Stimulated activated CD4-positive, alpha-beta T cell treated with anti-CD3 and anti-CD28 coated beads, Interleukin-1b, Interleukin-23, amount 100 ng/mL, for 24 hours (primary cell): ENCODE measurements at places on chromosomes 5 and 9.

GRCh38 chr9:134317400-134317789 is 8.9 kb upstream of the RXRA start:
- DNase-seq: no peak

GRCh38 chr5:136374003-136374402 is 8.7 kb upstream of the TRPC7 start:
- no peak for DNase-seq

DNA sequence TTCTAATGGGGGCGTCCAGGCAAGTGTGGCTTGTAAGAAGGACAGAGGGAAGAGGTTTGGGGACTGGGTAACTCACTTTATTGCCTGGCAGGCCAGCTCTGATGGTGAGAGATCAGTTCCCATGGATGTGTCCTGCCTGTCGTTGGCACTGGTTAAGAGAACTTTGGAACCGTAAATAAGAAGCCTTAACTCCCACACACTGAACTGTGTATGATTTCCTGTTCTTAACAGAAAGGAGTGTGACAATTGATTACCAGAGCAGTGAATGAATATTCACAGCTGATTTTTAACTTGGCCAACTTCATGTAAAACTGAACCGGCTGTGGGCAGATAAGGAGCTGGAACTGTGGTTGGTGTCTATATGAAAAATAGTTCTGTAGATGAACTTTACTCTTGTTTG is 63.2 kb downstream of the MEGF10 start:
- no peak for DNase-seq

DNA sequence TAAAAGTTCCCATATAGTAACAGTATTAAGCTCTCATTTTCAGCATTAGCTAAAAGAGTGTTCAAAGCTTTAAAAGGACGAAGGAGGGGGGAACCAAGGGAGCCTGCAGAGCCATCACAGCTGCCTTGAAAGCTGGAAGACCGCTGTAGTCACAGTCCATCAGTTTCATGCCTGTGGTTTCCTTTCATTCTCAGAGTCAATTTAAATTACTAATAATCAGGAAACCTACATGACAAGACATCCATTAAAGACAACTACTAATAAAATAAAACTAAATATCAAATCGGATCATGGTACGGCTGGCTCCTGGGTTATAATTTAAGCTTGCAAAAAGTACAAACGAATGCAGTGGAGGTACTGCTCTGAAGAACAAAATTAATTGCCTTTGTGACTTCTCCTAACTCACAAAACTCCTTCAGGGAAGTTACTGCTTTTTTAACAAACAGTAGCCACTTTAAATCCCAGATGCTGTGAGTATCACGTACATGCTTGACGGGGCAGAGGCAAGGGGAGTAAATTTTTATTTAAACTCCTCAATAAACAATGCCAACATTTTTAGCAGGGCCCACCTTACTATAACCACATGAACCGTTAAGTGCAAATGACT is 213.5 kb downstream of the DENND1A start:
- DNase-seq: no peak
